ENCODE measurements at places on chromosomes 16 and 17.

DNA sequence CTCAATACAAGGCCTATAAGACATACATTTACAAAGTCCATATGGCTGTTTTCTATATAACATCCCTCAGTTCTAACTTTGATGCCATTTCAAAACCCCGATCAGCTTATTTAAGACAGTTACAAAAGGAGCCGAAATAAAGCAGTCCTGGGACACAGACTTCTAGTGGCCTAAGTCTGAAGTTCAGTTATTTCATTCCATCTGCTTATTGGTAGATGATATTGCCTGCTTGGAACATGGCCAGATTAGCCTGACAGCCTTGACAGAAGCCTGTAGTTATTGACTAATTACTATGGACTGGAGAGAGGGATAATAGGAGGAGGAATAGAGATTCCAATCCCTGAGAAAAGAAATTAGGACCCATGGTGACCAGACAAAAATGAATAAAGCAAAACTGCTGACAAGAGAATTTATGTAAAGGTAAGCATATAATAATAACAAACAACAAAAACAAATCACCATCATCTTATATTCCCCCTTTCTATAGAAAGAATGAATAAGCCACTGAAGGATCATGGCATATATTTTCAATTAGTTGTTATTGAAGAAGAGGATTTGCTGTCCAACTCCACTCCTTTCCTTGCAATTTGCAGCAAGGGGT is 206.3 kb upstream of the TOM1L1 start:
- no peak for DNase-seq

DNA sequence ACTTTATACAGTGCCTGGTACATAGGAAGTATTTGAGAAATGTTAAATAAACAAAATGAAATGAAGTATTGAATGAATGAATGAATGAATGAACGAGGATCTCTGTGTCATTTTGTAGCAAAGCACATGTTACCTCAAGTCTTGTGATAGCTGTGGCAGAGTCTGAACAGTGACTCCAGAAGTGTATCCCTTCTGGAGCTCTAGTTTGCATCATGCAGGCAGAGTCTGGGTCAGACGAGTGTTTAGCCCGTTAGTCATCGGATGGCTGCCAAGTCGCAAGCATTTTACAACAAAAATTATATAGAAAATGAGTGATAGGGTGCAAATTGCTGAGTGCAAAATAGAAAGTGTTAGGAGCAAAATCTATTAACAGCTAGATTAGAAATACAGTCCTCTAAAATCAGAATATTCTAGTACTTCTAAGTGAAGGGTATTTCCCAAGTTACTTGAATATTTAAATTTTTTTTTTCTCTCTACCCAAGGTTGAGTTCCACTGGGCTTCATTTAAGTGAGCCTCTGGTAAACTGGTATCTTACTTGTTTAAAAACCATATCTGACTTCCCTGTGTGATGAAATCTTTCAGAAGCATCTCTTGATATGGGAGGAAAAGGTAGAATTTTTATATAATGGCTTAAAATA is 113.3 kb downstream of the FTO start:
- DNase-seq = no peak

DNA sequence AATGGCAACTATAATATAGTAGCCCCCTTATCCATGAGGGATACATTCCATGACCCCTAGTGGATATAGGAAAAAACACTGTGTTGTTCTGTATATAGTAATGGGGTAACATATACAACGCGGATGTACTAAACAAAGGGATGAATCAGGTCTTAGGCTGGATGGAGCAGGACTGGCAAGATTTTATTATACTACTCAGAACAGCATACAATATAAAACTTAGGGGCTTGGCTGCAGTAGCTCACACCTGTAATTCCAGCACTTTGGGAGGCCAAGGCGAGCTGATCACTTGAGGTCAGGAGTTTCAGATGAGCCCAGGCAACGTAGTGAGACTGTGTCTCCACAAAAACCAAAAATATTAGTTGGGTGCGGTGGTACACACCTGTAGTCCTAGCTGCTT is 26.8 kb downstream of the VMP1 start:
- no peak for DNase-seq

- peak; percentile 29 for DNase-seq
Measured at GRCh38 chr16:57999971-58000705, at the start of gene ZNF319. TSS of gene ZNF319 (minus strand) at chr16:58000672. CDS start at chr16:57998265, 2,407 bp downstream.

DNA sequence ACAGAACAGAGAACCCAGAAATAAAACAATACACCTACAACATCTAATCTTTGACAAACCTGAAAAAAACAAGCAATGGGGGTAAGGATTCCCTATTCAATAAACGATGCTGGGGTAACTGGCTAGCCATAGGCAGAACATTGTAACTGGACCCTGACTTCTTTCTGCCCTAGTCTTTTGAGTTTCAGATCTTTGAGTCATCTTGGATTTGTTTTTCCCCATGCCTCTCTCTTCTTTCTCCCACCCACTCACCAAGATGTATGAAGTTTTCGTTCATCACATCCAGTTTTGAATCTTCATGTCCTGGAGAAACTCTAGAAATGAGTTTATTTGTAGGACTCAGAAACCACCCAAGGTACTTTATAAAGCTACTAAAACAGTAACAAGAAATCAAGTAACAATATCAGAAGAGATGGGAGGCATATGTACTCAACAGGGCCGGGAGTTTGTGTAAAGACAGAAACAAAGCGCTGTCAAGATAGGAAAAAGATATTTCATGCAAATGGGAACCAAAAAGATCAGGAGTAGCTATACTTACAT is 39.0 kb downstream of the HSD17B2 start:
- DNase-seq = no peak

DNA sequence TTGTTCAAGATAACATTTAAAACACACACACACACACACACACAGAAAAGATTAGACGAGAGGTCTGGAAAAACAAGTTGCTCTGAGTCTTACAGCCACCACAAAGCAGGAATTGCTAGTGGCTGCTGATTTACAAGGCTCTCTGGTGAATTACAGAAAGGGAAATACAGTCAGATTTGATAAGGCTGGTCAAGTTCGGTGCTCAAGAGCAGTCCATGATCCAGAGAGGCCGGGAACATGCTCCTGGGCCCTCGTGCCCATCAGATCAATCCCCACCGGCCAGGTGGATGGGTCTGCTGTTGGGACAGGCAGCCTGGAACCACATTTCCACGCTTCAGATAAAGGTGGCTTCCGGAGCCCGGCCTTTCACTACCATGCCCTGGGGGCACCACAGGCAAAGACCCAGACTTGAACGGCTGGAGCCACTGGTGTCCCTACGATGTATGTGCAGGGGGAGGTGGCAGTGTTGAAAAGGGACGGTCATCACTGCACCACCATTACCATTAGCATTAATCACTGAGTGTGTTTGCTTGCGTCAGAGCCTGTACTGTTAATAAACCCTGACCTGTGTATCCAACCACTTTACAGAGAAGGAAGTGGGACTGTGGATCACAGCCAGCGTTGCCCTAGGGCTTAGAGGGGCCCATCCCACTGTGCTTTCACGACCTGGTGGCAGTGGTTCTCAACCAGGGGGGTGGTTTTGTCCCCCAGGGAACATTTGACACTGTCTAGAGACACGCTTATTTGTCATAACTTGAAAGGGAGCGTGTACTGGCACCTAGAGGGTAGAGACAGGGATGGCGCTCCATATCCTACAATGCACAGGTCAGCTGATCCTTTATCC is 95.1 kb downstream of the XYLT1 start:
- peak; percentile 45 for DNase-seq

- DNase-seq = no peak
Measured at GRCh38 chr17:522919-523318, 170.3 kb upstream of the RPH3AL start.

DNA sequence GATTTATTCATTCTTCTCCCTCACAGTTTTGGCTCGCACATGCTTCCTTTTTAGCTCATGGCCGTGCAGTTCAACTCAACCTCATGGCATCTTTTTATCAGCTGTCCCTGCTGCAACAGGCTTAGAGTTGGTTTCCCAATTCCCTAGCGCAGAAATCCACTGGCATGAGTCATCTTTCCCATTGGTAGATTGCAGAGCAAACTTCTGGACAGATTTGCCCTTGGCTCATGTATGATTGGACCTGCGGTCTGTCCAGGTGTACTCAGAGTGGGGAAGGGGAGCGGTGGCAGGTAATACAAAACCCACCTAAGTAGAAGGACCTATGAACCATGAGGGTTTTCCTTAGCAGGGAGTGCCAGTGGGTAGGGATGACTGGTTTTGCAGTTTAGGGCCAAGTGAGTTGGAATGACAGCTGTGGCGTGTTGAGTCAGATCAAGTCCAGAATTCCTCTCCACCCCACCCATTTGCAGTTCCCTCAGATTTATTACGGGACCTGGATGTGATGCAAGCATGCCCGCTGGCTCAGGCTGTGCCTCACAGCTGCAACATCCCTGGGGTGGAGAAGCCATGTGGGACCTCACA is 584.7 kb downstream of the WWOX start:
- no peak for DNase-seq

DNA sequence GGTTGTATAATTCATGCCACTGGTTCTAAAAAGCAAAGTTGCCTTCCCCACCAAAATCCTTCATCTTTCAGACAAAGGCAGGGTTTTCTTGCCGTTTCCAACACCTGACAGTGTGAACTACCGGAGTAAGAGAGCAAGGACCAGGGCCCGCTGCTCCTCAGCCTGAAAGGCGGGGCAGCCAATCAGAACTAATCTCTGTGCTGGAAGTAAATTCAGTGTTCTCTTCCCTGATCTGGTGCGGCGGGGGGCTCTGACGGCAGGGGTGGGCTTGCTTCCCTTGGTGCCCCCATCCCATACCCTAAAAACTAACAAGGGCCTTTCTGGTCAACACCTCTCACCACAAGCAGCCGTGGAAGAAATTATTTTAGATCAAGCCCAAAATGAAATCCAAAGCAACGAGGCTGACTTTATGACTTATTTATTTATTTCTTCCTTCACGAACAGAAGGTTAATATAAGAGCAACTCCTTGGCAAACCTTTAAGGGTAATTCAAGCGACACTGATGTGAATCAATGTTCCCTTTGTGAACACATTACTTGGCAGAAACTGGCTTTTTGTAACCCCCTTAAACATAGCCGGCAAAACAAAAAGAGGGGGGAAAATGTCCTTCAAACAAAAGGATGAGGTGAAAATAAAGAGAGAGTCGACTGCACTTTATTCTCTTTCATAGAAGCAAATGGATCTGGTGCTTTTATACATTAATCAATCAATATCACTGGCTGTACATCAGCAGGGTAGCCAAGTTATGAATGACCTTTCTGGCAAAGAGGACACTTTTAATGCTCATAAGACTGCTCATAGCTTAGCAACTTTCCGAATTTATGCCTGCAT is 189.9 kb downstream of the ZFHX3 start:
- DNase-seq = no peak

DNA sequence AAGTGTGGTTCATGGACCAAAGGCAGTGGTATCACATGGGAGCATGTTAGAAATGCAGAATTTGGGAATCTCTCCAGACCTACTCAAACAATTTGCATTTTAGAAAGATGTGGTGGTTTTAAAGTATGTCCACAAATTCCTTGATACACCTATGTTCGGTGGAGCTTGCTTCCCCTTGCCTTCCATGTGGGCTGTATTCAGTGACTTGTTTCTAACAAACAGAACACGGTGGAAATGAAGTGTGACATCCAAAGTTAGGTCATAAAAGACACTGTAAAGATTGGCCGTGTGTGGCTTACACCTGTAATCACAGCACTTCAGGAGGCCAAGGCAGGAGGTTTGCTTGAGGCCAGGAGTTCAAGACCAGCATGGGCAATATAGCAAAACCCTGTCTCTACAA is 16.7 kb downstream of the COQ7 start:
- no peak for DNase-seq

DNA sequence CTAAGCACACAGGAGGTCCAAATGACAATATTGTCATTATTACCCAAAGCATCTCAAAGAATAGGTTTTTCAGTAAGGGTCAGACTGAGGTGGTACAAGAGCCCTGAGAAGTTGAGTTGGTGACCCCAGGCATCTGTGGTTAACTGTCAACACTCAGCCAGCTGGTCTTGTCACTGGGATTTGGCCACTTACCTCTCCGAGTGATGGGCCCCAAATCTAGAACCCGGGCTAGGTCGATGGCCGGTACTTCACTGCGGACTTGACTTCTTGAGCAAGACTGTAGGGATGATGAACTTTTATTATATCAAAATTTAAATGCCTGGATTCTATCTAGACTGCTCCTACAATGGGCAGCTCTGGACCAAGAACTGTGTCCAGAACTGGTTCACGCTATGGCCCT is 11.5 kb downstream of the GP2 start:
- no peak for DNase-seq

GRCh38 chr16:20347666-20348364 is 4.7 kb downstream of the UMOD start:
- no peak for DNase-seq

DNA sequence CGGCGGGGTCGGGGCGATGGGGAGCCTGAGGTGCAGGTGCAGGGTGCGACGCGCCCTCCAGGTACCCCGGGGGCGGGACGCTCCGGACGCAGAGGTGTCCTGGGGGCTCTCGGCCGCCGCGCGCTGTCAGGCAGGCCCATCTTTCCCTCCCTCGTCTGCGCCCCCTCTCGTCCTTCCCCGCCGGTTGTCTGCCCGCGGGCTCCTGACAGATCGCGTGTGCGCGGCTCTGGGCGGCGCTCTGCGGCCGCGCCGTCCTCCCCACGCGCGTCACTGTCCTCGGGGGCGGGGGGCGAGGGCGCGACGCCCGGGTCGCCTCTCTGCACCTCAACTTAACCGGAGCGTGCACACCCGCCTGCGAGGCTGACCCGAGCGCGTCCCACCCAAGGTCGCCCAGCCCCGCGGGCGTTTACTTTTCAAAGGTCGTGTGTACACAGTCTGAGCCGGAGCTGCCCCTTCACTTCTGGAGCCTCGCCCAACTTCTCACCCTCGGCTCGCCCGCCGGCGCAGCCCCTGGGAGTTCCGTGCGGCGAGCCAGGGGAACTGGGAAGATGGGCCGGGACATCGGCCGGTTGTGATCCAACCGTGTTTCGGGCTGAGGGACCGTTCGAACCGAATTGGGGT is 512 bp downstream of the AKAP1 start:
- DNase-seq = peak; percentile 69

GRCh38 chr16:2497116-2497630 is 16.6 kb upstream of the ATP6V0C start:
- no peak for DNase-seq

GRCh38 chr17:57617218-57617617 is 127.9 kb downstream of the CCDC182 start:
- DNase-seq = no peak

- no peak for DNase-seq
Measured at GRCh38 chr17:45411348-45412105, 21.1 kb downstream of the ARHGAP27 start.

DNA sequence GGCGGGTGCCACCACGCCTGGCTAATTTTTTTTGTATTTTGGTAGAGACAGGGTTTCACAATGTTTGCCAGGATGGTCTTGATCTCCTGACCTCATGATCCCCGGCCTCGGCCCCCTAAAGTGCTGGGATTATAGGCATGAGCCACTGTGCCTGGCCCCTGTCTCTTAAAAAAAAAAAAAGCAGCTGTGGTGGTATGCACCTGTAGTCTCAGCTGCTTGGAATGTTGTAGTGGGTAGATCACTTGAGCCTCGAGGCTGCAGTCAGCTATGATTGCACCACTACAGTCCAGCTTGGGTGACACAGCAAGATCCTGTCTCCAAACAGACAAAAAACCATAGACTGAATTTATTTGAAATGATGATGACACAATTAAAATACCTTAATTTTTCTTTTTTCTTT is 24.3 kb downstream of the CDK12 start:
- DNase-seq = peak; percentile 13

GRCh38 chr16:64292161-64292560 is 829.7 kb downstream of the CDH11 start:
- no peak for DNase-seq

GRCh38 chr17:10178506-10178991 is 19.9 kb downstream of the GAS7 start:
- DNase-seq = no peak
